ENCODE measurements at places on chromosomes 12 and 14.

- no peak for DNase-seq
Measured at GRCh38 chr12:122435186-122435585, 12.7 kb upstream of the CLIP1 start.

DNA sequence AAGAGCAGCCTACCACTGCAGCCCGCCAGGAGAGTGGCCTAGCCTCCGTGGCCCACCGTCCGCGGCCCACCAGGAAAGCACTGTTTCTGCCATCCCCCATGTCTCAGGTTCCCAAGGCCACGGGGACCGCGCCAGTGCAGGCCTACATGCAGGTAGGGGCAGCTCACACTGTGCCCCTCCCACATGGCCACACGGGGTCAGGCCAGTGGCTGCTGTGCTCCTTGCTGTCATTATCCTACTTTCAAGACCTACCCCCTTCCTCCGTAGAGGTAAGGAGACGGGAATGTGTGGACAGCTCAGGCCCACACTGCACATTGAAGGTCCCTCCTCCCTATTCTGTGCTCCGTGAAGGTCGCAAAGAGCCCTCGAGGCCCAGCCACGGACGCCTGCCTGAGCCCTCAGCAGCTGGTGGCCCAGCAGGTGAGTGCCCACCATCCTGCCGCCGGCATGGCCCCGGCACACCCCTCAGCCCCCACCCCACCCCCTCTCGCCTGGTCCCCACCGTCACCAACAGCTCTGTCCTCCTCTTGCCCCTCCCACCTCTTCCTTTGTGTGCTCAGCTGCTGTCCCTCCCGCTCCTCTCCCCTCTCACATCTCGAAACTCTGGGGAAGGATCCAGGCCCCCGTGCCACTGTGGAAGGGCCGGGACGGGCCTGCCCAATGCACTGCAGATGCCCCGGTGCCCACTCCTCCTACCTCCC, 10.0 kb downstream of the DDX51 start:
- peak; percentile 70 for DNase-seq

DNA sequence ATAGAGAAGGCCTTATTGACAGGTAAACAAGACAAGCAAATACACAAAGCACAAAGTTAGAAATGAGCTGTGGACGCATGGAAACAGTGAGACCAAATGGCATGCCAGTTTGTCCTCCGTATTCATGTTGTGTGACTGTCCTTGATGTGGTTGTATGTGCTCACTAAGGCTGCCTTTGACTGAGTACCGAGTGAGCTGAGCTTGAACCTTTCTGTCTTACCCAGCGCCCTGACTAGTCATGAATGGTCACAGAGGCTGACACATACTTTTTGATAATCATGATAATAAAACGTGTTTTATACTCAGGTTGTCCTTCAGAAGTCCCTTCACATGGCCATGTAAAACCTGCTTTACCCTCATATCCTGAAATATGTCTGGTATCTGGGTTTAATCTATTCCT, 553 bp upstream of the CATSPERB start:
- DNase-seq: no peak

- no peak for DNase-seq
Measured at GRCh38 chr14:71698673-71699072, 233.6 kb upstream of the RGS6 start.

DNA sequence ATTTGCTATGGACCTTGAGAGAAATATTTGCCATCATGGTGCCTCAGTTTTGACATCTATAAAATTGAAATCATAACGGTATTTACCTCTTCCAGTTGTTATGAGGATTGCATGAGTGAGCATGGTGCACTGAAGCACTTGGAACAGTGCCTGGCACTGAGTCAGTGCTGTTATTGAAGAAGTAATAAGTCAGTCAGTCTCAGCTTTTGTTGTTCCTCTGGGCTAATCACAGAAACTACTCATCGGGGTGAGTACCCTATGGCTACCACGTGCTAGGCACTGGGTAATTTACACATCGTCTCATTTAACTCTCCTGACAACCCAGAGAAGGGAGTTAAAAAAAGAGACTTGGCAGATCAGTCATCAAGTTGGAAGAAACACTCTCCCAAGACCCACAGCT, 159.5 kb upstream of the NRXN3 start:
- DNase-seq: no peak

GRCh38 chr14:81331229-81332021, 68.7 kb downstream of the STON2 start:
- no peak for DNase-seq

GRCh38 chr12:120534203-120534702, at the start of gene RNF10:
Gene RNF10, plus strand, starts transcription at chr12:120534356. Its CDS starts 456 bp downstream, at chr12:120534812.
- peak; percentile 76 for DNase-seq

- DNase-seq: no peak
Measured at GRCh38 chr12:117679776-117680175, 289.0 kb downstream of the KSR2 start.

GRCh38 chr12:11702959-11703358, 53.5 kb downstream of the ETV6 start:
- no peak for DNase-seq

DNA sequence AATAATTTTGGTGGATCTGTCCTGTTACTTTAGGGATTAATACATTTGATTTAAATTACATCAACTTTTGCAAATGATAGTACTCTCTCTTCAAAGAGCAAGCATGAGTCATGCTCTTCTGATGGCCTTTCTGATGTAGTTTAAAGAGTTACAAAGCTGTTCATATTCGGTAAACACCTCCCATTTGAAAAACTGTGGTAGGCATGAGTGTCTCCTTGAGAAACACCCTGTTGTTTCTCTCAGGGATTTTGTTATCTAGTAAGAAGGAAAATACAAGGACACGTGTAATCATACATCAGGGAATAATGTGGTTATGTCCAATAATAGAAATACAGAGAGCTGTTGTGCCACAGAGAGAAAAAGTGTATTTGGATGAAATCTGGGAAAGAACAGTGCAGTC, 53.3 kb upstream of the E2F7 start:
- no peak for DNase-seq

- DNase-seq: no peak
Measured at GRCh38 chr12:30251546-30251945, 444.1 kb downstream of the IPO8 start.
